Testis (tissue), 5 donors: ENCODE measurements at places on chromosomes 12 and 14. TPM values are rescaled to one million over a fixed set of nuclear protein-coding genes. Genes with fewer than 3 reads are reported as not detected.

DNA sequence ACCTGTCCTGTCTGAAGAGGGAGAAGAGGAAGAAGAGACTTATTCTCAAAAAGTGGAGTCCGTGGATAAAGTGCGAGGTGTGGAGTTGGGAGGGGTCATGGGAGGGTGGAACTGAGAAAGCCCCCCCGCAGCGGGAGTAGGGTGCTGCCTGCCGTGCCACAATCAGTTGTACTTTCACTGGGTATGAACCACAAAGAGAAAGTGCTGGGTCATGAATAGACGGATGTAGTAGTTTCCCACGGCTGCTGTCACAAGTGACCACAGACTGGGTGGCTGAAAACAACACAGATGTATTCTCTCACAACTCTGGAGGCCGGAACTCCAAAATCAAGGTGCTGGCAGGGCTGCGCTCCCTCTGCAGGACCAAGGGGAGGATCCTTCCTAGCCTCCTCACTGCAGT, 5.5 kb downstream of the DNAH10 start:
- no peak for DNase-seq

- DNase-seq: no peak
Measured at GRCh38 chr12:122473543-122474323, 27.0 kb downstream of the ZCCHC8 start.

DNA sequence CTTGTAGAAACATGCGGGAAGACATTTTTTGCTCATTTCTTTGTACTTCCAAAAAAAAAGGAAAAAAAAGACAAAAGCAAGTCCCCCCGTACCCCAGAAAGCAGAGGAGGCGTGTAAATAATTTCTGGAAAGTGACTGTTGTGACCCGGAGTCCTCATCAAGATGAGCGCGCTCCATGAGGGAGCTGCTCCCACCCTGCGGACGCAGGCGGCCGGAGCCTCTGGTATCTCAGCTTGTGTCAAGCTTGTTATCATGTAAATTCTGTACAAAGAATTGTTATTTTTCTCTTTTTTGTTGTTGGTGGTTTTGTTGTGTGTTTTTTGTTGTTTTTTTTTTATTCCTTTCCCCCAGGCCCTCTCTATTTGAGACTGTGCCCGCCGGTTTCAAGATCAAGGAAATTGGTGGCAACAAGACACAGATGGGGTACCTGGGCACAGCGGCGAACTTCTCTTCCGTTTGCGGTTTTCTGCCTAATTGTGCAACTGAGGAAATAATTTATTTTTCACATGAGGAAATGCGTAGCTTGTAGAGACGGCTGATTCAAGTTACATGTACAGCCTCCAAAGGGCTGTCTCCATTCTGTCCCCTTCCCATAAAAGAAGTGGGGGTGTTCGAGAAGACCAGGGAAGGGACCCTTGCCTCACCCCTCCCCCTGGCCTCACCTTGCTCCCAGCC, 27.0 kb downstream of the HPD start:
- DNase-seq: no peak

- DNase-seq: no peak
Measured at GRCh38 chr12:18676141-18676540, 61.7 kb downstream of the PLCZ1 start.

DNA sequence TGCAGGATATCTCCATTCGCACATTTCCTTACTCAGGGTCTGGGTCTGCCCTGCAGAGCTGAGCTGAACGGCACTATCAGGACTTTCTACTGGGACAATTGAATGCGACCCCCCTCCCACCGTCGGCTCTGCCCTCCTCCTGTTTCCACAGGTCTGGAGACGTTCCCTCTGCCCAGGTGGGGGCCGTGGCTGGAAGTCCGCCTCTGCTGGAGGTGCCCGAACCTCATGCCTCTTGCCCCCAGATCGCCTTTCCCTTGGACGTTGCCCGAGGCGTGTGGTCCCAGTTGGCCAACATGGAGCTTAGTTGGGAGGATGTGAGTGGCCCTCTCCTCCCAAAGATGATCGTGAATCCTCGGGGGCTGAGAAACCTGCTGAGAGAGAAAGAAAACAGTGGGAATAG, 21.2 kb upstream of the KLC1 start:
- no peak for DNase-seq

DNA sequence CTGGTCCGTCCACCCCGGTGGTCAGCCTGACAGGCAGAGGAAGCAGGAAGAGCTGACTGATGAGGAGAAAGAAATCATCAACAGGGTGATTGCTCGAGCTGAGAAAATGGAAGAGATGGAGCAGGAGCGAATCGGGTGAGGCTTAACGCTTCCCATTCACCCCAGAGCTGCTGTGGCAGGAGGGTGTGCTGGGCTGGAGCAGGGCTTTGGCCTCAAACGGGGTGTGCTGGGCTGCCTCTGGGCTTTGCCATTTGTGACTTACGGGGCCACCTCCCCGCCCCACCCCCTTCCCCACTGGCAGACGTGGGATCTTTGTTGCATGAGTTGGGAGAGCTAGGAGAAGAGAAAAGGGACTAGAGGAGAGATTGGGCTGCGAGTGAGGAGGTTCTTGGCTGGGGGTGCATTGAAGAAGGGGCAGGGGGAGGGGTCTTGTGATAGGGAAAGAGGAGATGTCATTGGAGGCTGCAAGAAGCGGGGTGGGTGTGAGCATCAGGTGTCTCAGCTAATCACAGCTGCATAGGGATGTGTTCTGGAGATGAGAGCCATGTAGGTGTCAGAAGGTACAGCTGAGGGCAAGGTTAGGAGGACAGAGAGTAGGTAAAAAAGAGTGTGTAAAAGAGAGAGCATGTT, 56.3 kb downstream of the RPH3A start:
- no peak for DNase-seq

DNA sequence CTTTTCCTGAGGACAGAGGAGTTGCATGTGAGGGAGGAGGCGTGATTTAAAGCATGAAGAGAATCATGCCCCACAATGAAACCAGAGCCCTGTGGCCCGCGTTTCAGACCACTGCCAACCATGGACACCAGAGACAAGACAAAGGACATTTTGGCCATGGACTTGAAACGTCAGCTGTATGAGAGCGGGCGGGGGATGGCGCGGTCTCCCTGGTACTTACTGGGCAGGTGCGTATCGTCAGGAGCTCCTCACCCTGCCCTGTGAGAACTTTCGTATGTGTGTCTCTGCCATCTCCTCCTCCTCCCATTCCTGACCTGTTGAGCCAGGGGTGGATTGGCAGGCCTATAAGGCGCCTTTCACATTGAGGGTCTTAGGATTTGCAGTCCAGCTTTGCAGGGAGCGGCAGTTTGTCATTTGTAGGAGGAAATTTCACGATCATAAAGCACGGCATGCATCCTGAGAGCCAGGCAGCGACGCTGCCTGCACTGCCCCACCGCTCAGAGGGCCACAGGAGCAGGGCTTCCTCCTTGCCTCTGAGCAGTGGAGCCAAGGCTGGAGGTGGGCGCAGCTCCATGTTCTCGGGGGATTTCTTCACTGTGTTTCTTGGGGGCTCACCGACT, 22.2 kb downstream of the SFSWAP start:
- peak; percentile 12 for DNase-seq

GRCh38 chr14:48954446-48954845, 631.7 kb downstream of the RPS29 start:
- no peak for DNase-seq

DNA sequence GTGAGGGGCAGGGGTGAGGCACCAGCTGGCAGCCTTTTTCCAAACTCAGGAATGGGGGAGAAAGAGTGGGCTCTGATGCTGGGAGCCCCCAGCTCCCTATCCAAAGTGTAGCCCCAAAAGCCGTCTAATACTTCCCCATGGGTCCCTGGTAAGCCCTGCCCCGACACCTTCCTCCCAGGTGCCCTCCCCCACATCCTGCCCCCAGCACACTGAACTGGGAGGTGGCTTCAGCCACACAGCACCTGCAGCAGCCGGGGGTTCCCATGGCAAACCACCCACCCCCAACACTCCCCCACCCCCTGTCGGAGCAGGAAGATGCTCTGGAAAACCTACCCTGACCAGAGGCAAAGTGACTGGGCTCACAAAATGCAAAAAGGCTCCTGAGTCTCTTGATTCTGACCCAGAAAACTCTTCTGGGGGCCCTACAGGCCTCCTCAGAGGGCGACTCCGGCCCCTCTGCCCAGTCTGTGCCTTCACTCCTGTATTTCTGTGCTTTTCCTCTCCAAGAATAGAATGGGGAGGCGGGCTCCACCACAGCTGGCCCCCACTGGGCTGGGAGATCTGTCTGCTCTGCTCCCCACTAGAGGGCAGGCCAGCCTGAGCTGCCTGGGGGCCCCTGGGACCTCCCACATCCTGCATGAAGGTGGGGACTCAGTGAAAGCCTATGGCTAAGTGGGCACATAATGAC, 81.6 kb downstream of the ITPK1 start:
- DNase-seq: no peak

GRCh38 chr12:88805286-88805685, 225.0 kb upstream of the KITLG start:
- DNase-seq: no peak

DNA sequence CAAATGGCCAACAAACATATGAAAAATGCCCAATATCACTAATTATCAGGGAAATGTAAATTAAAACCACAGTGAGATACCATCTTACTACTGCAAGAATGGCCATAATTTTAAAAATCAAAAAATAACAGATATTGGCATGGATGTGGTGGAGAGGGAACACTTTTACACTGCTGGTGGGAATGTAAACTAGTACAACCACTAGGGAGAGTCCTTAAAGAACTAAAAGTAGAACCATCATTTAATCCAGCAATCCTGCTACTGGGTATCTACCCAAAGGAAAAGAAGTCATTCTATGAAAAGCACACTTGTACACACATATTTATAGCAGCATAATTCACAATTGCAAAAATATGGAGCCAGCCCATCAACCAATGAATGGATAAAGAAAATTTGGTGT, 459.7 kb downstream of the GXYLT1 start:
- no peak for DNase-seq

DNA sequence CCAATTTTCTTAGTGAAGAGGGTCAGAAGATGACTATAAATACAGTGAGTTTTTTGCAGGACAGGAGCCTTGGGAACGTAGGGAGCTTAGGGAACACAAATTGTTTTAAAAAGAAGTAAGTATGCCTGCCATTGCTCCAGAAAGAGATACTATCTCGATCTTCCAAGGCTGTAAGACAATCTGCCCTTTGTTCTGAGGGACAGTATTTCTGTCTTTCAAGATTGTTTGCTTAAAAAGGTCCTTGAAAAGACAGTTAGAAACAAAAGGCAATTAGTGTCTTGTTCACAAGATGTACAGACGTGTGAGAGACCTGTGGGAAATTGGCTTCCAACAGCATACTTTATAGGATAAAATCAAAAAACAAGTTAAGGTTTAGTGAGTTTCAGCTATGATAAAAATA, 321.2 kb upstream of the FAR2 start:
- DNase-seq: no peak

GRCh38 chr12:63981343-63981742, 136.8 kb downstream of the SRGAP1 start:
- no peak for DNase-seq

GRCh38 chr12:3086729-3087323, 9.6 kb downstream of the TSPAN9 start:
- no peak for DNase-seq

DNA sequence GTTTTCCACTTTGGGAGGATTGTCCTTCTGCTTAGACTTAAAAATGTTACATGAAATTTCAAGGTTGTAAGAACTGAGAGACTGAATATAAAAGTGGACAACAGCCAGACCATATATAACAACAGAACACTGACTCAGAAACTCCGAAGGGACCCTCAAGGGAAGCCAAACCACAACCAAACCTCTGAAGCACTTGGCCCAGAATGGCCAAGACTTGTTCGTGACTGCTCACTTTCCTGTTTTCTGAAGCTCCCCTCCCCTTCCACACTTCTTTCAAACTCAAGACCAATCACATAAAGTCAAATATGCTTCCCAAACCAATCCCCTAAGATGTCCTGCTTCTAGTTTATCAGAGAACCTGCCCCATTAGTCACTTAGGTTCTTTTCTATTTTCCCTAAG, 13.7 kb downstream of the OR6J1 start:
- DNase-seq: no peak

GRCh38 chr14:64681796-64682710, 22.2 kb upstream of the PLEKHG3 start:
- DNase-seq: peak; percentile 70

GRCh38 chr12:42166501-42166900, 21.8 kb upstream of the GXYLT1 start:
- DNase-seq: no peak

- DNase-seq: no peak
Measured at GRCh38 chr12:14356147-14356546, 9.3 kb upstream of the ATF7IP start.

- DNase-seq: peak; percentile 84
Measured at GRCh38 chr12:120496413-120497340, 764 bp downstream of the DYNLL1 start.

GRCh38 chr12:40834321-40834720, 142.1 kb downstream of the CNTN1 start:
- no peak for DNase-seq

The PCBP2 gene
- 632 TPM for total RNA-seq

The CYP27B1 gene
- 30.2 TPM for total RNA-seq

The LYZ gene
- total RNA-seq: 9.7 TPM

The TARBP2 gene
- total RNA-seq: 67.6 TPM

The AMIGO2 gene
- 53.2 TPM for total RNA-seq
